Stimulated activated CD4-positive, alpha-beta T cell treated with anti-CD3 and anti-CD28 coated beads, Interleukin-1b, Interleukin-23, amount 100 ng/mL, for 4 hours (primary cell): ENCODE measurements at places on chromosomes 3 and 15.

- no peak for DNase-seq
These were observed 6.1 kb upstream of the LEKR1 start for GRCh38 chr3:156819842-156820691.

DNA sequence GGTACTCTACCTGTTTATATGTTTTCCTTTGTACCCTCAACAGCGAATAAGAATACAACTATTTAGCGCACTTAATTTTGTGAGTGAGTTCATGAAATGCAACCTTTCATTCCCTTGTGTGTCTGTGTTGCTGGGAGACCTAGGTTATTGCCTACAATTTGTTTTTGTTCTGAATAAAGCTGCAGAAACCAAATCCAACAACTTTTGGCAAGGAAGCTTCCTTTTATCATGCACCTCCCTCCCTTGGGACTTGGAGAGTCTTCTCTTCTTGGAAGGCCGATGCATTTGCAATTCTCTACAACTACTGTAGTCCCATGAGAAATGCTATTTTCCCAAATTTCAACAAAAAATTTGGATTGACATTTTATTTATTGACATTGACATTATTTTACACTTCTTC is 1002.4 kb upstream of the CADM2 start:
- DNase-seq = no peak

GRCh38 chr15:67196222-67196621 is 58.2 kb downstream of the AAGAB start:
- no peak for DNase-seq

- DNase-seq = peak; percentile 20
These were observed 574 bp downstream of the CHST2 start for GRCh38 chr3:143119974-143120715.

- DNase-seq = no peak
These were observed 94.1 kb downstream of the VGLL4 start for GRCh38 chr3:11549580-11550140.

GRCh38 chr3:12487786-12488185 is 3.5 kb downstream of the TSEN2 start:
- no peak for DNase-seq

- DNase-seq = no peak
These were observed 51.5 kb downstream of the PLCL2 start for GRCh38 chr3:16936233-16936632.

DNA sequence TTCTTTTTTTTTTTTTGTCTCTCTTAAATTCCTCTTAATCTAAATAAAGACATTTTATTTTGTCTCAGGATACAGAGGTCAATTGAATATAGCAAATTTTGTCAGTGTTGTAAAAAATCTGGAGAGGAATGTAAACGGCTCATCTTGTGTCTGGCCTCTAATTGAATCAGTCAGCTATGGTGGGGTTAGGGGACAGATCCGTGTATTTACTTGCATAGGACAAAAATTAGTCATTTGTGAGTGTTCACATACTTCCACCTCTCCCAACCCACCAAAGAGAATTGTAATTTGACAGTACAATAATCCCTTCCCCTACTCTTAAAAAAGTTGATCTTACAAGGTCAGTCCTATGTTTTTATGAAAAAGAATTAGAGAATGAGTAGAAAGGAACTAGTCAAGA is 18.3 kb downstream of the PPARG start:
- no peak for DNase-seq

DNA sequence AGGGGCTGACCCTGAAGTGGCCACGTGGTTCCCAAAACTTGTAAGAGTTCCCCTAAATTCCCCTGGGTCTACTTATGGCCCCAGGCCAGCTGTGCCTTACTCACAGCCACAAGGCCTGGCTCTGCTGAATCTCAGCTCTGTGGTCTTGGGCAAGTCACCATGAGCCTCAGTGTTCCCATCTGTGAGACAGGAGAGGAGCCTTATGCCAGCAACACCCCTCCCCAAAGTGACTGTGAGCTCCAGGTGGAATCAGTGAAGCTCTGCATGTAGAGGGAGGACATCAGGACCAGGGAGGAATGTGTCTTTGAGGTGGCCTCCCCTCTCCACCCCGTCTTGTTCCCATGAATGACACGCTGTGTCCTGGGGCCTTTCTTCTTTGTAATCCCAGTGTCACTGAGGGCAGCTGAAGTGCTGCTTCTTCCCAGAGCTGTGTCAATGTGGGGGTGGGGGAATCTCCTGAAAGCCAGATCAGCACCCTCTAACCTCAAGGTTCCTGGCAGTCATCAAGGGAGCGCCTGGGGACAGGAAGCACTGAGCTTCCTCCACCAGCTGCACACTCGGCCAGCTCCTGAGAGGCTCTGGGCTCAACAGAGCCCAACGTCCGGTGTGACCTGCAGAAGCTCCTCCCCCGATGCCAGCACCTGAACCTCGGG is 258.9 kb downstream of the UACA start:
- no peak for DNase-seq

DNA sequence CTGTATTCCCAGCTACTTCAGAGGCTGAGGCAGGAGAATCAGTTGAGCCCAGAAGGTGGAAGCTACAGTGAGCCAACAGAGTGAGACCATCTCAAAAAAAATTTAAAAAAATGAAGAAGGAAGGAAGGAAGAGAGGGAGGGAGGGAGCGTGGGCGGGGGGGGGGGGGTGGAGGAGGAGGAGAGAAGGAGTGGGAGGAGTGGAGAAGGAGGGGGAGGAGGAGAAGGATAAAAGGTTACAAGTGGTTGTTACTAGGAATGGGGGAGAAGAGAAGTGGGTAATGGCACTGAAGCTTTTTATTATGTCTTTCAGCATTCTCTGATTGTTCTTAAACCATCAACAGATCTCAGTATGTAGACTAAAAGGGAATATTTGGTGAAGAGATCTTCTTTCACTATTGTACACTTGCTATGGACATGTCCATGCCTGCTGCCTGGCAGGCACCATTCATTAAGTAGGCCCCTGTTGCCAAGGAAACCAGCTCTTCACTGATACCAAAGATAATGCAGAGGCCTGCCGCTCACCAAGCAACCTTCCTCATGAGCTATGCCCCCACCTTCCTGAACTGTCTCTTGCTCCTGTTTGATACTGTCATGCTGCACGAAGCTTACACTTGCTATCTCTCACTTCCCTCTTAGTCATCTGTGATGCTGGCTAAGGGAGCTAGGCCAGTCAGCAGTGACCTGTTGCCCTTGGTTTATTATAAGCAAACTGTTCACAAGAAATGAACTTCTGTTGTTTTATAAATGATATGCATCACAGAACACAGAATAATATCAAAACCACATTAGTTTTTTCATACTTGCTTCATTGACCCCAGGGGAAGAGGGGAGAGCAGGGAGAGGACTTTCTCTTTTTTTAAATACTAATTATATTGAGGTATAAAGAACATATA is 23.1 kb downstream of the EPM2AIP1 start:
- no peak for DNase-seq

DNA sequence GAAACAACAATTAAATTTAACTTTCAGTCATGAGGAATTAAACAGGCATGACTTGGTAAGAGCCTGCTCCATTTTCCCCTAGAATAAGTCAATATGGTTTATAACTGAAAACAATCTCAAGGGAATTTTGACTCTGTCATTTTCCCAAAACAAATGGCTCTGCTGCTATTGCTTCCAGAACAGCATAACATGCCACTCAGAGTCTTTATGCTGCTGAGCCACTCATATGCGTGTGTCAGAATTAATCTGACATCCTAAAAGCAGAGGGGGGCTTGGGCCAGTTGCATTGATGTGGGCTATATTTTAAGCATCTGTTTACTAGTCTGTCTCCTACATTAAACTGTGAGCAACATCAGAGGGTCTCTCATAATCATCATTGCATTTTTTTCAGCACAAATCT is 111.1 kb upstream of the ABI3BP start:
- no peak for DNase-seq

DNA sequence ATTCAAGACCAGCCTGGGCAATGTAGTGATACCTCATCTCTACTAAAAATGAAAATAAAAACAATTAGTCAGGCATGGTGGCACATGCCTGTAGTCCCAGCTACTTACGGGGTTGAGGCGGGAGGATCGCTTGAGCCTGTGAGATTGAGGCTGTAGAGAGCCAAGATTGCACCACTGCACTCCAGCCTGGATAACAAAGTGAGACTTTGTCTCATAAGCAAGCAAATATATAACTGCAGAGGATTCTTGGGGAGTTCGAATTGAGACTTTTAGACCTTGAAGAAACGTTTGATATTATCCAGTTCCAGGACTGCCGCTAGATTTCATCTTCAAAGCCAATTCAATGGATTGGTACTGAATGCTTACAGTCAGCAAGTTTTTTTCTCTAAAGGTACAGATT is 11.9 kb upstream of the RARB start:
- no peak for DNase-seq

- no peak for DNase-seq
These were observed at the start of gene EPB42 for GRCh38 chr15:43220991-43221403. EPB42 (minus strand) TSS chr15:43221018; CDS start chr15:43220825, 193 bp downstream.

DNA sequence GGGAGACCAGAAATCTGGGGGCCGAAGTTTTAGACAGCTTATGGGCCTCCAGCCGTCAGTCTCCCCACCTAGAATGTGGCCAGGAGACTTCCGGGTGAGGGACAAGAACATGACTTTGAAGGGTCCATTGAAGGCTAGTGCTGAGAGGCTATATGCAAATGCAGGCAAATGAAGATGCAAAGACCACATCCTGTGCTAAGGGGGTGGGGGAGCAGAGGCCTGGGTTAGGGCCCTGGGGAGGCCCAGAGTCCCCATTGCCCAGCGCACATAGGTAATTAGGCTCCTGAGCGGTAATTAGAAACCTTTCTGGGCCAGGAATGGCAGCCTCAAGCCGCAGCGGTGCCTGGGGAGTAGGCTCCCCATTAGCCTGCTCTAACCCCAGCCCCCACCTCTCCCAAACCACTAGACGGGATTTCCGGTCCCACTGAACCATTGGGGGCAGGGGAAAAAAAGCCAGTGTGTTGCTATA is 6.8 kb downstream of the CSK start:
- no peak for DNase-seq

GRCh38 chr3:188236271-188236670 is 82.3 kb downstream of the LPP start:
- no peak for DNase-seq

GRCh38 chr3:38108649-38109579 is 28.0 kb downstream of the ACAA1 start:
- DNase-seq = no peak

GRCh38 chr3:122091602-122092295 is 36.6 kb downstream of the CD86 start:
- DNase-seq = no peak

- no peak for DNase-seq
These were observed 70.1 kb upstream of the MEF2A start for GRCh38 chr15:99495430-99496301.

GRCh38 chr3:55330756-55331155 is 156.3 kb downstream of the WNT5A start:
- no peak for DNase-seq

DNA sequence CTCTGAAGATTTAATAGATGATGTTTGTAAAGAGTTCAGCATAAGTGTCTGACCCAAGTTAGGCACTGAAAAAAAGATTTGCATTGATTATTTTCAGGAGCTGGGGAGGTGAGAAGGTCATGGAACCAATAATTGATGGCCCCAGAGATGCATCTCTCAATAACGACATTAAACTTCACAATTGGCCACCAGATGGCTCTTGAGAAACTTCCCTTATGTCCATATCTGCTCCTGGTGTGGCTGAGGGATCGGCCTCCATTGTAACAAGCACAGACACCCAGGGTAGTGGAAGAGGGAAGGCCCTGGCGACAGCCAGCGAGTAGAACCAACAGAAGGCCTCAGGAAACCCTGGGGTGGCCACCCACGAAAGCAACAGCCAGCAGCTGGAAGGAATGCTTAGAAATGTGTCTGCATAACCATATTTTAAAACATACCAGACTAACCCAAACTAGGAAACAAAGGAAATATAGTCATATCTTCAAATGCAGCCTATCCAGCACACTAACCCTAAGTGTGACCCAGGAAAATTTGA is 536.7 kb downstream of the SOX2 start:
- no peak for DNase-seq

GRCh38 chr3:124620600-124621063 is 109.6 kb upstream of the UMPS start:
- DNase-seq = no peak

- no peak for DNase-seq
These were observed 9.0 kb upstream of the ANXA2 start for GRCh38 chr15:60406513-60407414.

- DNase-seq = no peak
These were observed 54.8 kb upstream of the UTS2B start for GRCh38 chr3:191385101-191385500.

GRCh38 chr3:57118254-57118653 is 46.9 kb downstream of the IL17RD start:
- DNase-seq = no peak

GRCh38 chr3:23206366-23206765 is 3.2 kb downstream of the UBE2E2 start:
- no peak for DNase-seq

- no peak for DNase-seq
These were observed 69.5 kb upstream of the MBNL1 start for GRCh38 chr3:152199102-152199840.

- no peak for DNase-seq
These were observed 45.9 kb upstream of the RASA2 start for GRCh38 chr3:141440942-141441341.

GRCh38 chr3:42546691-42547213 is 35.0 kb downstream of the SEC22C start:
- DNase-seq = no peak

GRCh38 chr15:78921940-78922339 is 22.9 kb downstream of the CTSH start:
- DNase-seq = no peak

DNA sequence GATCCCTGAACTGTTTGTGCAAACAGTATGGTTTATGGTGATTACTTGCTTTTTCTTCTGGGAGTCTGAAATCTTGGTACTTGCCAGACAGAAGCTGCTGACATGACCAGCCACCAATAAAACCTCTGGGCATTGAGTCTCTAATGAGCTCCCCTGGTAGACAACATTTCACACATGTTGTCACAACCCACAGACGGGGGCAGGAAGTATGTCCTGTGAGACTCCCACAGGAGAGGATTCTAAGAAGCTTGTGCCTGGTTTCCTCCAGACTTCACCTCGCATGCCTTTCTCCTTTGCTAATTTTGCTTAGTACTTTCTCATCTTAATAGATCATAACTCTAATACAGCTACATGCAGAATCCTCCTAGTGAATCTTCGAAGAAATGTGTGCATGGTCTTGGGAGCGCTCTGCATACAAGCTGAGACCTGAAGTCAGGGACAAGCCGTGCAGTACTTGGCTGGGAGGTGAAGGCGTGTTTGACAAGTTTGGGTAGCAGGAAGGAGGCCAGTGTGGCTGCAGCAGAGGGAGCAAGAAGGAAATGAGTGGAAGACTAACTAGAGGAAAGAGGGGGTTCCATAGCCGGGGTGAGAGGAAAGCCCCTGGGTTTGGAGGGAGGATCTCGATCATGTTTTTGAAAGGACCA is 49.0 kb downstream of the B3GNT5 start:
- no peak for DNase-seq

- DNase-seq = no peak
These were observed 35.2 kb downstream of the CCR3 start for GRCh38 chr3:46277476-46277875.

DNA sequence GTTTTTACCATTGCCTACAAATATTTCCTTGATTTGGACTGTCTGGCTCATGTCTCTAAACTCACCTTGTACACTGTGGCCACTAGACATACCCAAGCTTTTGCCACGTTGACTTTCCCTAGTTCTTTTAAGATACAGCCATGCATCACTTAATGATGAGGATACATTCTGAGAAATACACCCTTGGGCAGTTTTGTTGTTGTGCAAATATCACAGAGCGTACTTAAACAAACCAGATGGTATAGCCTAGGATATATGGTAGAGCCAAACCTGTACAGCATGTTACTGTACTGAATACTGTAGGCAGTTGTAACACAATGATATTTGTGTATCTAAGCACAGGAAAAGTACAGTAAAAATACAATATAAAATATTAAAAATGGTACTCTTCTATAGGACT is 5.5 kb downstream of the ARHGEF26 start:
- DNase-seq = no peak
